ENCODE measurements at places on chromosomes 13 and 19.

DNA sequence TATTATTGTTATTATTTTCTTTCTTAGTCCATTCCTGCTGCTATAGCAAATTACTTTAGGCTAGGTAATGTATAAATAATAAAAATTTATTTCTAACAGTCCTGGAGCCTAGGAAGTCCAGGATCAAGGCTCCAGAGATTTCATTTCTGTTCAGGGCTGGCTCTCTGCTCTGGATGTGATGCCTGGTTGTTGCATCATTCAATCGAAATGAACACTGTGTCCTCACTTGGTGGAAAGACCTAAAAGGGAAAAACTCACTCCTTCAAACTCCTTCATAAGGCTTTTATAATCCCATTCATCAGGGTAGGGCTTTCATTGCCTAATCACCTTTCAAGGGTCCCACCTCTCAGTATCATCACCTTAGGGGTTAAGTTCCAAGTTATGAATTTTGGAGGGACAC, 395.0 kb downstream of the EFNB2 start:
- DNase-seq, result no peak

DNA sequence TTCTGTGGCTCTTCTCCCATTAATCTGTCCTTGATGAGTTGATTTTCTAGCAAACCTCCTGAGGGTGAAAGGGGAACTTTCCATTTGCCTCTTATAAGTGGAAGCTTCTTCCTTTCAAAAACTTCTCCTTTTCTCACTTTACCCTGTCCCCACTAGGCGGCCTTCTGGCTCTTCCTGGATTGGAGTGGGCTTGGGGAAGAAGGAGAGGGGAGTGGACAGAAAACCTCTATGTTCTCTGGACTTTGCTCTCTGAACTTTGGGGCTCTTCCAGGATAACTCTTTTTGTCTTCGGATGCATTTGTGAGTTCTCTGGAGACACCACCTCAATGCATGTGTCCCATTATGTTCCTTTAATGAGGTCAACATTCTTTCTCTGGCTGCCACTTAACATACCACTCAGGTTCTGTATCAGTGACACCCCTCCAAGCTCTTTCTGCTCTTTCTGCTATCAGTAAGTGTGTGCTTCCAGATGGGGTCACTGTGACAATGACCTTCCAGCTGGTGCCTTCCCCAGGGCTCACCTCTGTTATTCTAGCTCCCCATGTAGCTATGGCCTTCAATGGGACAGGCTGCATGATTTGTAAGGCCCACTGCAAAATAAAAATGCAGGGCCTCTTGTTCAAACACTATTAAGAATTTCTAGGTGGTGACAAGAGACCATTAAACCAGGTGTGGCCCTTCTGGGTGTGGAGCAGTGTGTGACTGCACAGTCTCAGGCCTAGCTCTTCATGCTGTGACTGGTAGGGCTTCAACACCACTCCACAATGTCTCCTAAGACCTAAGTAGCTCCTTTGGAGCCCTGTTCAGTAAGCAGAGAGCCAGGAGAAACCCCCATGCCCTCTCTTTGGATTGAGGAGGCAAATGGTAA, 389.2 kb downstream of the EFNB2 start:
- no peak for DNase-seq

GRCh38 chr19:4566402-4567051, 7.0 kb upstream of the SEMA6B start:
- DNase-seq, result no peak

GRCh38 chr19:14333101-14333871, 48.0 kb upstream of the ADGRE5 start:
- no peak for DNase-seq
